ENCODE measurements at places on chromosomes 1 and 21.

DNA sequence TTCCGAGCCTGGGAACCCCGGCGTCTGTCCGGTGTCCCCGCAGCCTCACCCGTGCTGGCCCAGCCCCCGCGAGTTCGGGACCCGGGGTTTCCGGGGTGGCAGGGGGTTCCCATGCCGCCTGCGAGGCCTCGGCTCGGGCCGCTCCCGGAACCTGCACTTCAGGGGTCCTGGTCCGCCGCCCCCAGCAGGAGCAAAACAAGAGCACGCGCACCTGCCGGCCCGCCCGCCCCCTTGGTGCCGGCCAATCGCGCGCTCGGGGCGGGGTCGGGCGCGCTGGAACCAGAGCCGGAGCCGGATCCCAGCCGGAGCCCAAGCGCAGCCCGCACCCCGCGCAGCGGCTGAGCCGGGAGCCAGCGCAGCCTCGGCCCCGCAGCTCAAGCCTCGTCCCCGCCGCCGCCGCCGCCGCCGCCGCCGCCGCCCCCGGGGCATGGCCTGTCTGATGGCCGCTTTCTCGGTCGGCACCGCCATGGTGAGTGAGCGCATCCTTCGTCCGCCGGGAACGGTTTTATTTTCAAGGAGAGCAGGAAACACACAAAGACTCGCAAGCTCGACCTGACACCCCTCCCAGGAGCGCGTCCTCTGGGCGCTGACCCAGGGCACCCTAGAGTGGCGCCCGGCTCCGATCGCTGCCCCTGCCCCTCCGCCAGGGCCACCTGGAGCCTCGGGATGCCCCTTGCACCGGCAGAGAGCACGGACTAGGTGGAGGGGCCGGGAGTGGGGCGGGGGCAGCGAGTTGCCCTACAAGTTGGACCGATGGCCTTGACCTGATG is at the start of gene ABCG1:
ABCG1 (plus strand) TSS at position 305 of the 770 bp plus-strand sequence; CDS start at position 428, 123 bp downstream.
- no peak for DNase-seq

DNA sequence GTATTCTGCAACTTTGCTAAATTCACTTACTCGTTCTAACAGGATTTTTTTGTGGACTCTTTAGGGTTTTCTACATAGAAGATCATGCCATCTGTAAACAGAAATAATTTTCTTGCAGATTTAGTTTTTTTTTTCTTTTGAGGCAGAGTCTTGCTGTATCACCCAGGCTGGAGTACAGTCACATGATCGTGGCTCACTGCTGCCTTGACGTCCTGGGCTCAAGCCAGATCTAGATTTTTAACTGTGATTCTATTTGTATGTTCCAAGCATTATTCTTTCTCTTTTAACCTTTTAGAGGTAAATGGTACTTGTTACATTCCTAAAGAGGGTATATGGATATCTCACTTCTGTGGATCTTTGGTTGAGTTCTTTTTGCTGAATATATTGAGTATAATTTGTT is 18.6 kb downstream of the FABP3 start:
- peak; percentile 36 for DNase-seq

DNA sequence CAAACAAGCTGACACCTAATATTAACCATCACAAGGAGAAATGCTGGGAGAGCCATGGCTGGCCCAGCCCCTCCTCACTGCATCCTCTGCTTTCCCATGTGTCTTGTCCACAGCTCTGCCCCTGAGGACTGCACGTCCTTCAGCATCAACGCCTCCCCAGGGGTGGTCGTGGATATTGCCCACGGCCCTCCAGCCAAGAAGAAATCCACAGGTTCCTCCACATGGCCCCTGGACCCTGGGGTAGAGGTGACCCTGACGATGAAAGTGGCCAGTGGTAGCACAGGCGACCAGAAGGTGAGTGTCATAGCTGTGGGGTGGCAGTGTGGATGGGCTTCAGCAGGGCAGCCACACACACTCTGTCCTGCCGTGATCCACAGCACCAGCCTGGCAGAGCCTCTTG is 22.9 kb downstream of the PADI4 start:
- DNase-seq: no peak

DNA sequence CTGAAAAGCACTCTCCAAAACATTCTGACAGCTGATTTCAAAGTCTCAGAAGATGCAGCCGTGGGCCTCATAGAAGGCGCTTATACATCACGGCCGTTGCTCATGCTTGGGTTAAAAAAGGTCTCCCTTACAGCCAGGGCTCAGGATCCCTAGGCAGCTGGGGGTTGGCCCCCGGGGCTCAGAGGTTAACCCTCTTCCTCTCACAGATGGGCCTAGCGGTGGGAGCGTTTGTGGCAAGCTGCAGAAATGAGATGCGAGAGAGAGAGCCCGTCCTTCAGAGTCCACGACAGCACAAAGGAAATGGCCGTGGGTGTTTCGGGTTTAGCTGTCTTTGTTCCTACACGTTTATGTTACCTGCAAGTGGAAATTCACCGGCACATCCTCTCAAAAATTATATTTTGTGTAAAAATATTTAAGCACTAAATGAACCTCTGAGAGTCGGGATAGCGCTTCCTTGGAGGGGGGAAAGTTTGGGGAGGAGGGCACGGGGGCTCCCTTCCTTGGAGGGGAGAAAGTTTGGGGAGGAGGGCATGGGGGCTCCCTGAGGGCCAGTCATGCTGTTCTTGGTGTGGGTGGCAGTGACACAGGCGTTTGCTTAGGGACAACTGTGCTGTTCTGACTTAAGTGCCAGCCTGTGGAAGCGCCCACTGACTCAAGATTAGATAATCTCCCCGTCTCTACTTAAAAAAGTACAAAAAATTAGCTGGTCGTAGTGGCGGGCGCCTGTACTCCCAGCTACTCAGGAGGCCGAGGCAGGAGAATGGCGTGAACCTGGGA is 20.5 kb upstream of the PRDM15 start:
- no peak for DNase-seq

DNA sequence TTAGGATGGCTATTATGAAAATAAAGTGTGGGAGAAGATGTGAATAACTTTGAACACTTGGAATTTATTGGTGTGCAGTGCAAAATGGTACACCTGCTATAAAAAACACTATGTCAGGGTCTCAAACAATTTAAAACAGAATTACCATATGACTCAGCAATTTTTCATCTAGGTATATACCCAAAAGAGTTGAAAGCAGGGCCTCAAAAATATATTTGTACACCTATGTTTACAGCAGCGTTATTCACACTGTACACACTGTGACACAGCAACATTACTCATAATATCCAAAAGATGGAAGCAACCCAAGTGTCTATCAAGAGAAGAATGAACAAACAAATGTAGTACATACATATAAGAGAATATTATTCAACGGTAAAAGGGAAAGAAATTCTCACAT is 75.8 kb downstream of the SPATA6 start:
- DNase-seq: no peak

GRCh38 chr1:241423541-241424479 is 66.8 kb upstream of the RGS7 start:
- DNase-seq: no peak

DNA sequence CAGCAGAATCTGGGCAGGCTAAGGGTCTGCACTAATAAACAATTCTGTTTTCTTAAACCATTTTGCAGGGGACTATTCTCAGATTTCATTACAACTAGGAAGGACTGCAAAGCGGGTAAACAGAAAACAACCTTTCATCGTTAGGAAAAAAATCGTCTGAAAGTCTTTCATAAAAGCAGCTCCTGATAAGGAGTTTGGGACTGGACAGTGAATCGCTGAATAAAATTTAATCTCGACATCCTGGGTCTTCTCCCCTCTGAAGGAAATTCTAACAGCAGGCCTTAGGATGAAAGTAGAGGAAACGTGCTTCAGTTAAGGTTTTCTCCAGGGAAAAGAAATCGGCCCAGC is 471 bp upstream of the MTF2 start:
- DNase-seq: no peak

DNA sequence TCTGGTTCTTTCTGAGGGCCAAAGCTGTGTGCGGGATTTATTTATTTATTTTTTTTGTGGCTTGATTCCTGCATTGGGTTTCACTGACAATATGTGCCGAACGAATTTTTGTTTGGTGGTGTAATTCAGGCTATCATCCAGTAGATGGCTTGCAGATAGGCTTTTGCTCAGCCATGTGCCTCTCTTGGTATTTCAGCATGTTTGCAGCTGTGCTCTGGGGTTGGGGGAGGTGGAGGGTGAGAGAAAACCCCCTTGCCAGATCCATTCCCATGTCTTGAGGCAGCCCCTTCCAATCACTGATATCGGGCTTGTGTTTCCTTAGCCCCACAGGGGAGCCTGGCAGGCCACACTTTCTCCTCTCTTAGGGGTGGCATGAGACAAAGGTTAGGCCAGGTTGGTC is 302.4 kb downstream of the PTGER3 start:
- DNase-seq: peak; percentile 14

GRCh38 chr1:246214708-246215509 is 292.2 kb downstream of the SMYD3 start:
- peak; percentile 98 for DNase-seq

- DNase-seq: no peak
Observed at GRCh38 chr21:35190201-35190701, 141.1 kb upstream of the RUNX1 start.

DNA sequence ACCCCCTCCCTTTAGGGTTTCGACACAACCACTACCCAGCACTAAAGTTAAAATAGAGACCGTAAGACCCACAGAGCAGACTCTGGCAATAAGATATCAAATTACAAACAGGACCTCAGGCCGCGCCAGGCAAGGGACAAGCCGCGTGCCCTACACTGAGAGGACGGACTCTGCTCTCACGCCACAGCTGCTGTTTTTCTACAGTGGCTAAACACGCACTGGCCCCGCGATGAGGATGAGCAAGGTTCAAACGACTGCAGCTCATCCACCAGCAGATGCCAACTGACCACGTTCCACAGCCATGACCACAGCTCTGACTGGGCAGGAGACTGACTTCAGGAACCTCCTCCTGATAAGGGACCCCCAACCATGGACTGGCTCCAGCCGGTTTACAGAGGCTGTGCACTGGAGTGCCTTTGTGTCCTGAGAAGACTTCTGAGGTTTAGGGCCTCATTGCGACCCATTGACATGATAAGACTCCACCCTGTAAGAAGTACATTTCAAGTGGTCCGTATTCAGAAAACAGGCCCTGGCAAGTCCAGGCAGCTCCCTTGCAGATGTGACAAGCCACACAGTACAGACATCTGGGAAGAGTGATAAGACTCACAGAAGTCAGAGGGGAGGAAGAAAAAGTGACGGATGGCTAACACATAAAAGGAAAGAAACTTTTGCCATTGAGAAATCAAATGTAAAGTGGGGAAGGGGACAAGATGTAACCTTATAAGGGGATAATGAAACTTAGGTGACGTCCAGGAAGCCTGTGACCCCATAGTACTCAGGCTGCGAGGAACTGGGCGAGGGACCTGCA is 1.5 kb upstream of the KRTAP10-6 start:
- DNase-seq: no peak

DNA sequence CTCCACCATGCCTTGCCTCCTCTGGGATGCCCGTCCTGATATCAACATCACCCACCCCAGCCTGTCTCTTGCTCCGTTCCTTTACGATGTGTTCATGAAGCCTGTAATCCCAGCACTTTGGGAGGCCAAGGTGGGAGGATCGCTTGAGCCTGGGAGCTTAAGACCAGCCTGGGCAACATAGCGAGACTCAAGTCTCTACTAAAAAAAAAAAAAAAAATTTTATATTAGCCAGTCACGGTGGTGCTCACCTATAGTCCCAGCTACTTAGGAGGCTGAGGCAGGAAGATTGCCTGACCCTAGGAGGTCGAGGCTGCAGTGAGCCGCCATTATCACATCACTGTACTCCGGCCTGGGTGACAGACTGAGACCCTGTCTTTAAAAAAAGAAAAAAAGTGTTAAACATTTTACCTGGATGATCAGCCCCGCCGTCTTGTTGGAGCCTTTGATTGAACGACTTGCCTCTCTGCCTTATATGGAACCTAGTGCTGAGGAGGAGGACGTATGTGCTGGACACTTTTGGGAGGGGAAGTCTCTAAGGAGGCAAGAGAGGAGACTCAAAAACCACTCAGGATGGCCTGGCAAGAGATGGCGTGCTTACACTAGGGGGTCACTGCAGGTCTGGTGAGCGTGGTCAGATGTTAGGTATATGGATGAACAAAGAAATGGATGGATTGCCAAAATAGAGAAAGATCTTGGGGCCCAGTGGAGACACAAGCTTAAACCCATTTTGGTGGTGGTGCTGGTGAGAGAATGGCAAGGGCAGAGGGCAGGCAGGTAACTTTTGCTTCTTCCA is 80.5 kb upstream of the IFFO2 start:
- no peak for DNase-seq

GRCh38 chr1:26321315-26322041 is 3.7 kb downstream of the CD52 start:
- DNase-seq: peak; percentile 70

DNA sequence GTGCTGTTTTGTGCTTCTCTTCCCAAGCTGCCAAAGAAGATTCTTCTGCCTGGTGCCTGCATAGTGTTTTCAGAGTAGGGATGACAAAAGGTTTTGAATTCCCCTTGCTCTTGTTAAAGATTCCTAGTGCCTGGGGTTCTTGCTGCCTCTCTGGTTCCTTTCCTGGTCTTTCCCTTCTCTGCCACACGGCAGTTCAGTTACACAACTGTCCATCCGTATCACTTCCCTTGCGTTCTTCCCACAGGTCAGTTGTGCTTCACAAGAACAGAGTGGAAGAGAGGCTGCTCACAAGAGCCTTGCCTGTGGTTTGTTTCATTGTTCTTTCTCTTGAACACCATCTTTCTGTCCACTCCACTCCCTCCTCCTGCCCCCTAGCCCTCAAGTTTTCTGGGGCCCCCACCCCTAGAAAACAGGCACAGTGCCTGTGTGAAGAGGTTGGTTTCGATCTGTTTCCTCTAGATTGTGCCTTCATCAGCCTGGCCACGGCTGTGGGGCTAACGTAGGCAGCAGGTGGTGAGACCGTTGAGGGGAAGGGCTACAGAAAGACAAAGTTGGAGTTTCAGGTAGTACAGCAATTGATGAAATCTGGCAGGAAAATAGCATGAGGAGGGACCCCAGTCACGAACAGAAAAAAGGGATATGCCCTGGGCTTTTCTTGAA is 5.8 kb downstream of the VASH2 start:
- no peak for DNase-seq

GRCh38 chr1:239718571-239718970 is 332.2 kb downstream of the CHRM3 start:
- DNase-seq: no peak

DNA sequence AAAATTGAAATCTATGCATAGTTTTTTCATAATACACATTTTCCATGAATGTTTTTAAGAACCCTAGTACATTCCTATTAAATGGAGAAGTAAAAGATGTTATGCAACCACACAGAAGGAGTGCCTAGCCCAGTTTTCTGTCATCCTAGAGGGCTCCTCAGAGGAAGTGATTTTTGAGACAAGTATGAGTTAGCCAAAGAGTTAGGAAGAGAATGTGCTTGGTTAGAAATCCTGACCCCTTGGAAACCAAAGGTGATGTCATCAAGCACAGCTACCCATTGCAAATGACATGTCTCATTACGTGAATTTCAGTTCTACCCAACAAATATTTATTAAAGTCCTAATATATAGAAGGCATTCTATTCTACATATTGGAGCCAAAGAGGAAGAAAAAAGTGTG is 88.9 kb upstream of the TNFSF4 start:
- DNase-seq: peak; percentile 4

DNA sequence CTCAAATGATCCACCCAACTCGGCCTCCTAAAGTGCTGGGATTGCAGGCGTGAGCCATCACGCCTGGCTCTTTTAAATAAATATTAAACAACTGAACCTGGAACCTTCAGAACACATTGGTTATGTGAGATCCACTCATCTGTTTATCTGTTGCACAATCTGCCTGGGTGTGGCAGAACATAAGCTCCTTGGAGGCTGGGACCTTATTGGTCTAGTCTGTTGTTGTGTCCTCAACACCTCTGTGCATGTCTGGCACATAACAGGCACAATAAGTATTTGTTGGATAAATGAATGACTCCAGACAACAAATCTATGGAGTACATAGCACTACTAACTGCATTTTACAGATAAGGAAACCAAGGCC is 4.1 kb upstream of the NBL1 start:
- DNase-seq: no peak

- peak; percentile 57 for DNase-seq
Observed at GRCh38 chr1:214552174-214552608, 789 bp upstream of the PTPN14 start.
